ENCODE measurements at places on chromosomes 6 and 20.
A peak's percentile ranks its signal among the peaks of the same experiment; 100 is the strongest.

- no peak for DNase-seq
Measured at GRCh38 chr6:111481836-111482187, 1.2 kb downstream of the REV3L start.

DNA sequence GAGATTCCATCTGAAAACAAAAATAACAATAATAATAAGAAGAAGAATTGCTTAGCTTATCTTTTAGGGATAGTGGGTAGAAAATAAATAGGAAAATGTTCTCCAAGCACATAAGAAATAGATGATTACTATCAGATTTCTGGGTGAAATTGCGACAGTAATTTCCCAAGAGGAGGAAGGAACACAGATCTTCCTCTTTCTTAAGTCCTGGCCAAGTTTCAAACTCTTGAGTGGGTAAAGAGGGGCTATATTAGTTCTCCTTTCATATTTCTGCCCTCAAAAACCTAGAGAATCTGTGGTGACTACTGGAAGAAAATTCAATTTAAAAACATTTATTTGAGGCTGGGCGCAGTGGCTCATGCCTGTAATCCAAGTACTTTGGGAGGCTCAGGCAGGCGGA lies 63.7 kb downstream of the PHACTR2 start:
- no peak for DNase-seq

GRCh38 chr6:81816380-81816779 lies 63.9 kb upstream of the TENT5A start:
- DNase-seq: no peak

- no peak for DNase-seq
Measured at GRCh38 chr6:36246506-36247268, 23.2 kb upstream of the PNPLA1 start.

DNA sequence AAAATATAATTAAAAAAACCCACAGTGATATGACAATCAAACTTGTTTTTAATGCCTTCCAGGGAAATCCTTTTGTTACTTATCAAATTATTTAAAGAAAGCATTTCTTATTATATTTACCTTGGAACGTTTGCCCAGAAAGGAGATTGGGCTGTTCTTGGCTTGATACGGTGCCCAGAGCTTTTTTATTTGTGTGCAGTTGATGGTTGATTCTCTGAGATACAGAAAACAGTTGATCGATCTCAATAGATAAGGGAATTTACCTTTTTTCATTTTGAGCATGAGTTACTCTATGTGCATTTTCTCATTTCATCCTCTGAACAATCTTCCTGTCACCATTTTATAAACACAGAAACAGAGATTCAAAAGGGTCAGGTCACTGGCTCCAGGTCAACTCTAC lies 72.5 kb upstream of the NEDD9 start:
- DNase-seq: no peak

DNA sequence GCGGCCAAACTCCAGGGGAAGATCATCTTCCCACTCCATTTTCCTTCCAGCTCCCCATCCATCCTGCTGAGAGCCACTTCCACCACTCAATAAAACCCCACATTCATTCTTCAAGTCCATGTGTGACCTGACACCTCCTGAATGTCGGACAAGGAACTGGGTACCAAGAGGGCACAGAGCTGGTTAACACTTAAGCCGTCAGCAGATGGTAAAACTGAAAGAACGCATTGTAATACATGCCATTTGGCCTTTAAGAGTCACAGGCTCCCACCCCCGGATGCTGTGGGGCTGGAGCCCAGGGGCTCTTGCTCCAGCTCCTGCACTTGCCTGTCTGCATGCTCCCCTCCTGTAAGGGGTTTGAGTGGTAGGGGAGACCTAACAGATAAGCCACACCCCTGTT lies 753.9 kb downstream of the COL12A1 start:
- DNase-seq: no peak

DNA sequence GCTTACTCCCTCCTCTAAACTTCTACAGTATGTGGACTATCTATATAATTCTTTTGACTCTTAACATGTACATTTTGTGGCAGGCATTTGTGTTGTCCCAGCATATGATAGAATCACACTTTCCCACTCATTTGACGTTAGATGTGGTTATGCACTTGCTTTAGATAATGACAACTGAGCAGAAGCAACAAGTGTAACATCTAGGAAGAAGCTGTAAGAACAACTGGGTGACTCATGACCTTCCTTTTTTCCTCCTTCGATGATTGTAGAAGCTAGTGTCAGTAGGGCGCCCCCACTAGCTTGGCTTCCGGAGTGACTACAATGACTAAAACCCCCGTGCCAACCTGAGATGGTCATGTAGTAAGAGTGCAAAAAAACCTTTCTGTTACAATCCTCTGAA lies 74.6 kb upstream of the CEP85L start:
- peak; percentile 27 for DNase-seq
